ENCODE measurements at places on chromosomes 16 and 17. TPM values are rescaled to one million over a fixed set of nuclear protein-coding genes. Genes with fewer than 3 reads are reported as not detected.

Gene HOXB1
- not detected for total RNA-seq

Gene CCL17
- not detected for total RNA-seq

Gene CCDC154
- not detected for total RNA-seq

Gene KCNH6
- total RNA-seq = not detected

Gene WNT9B
- total RNA-seq = not detected

Gene CACNG3
- not detected for total RNA-seq

Gene KRT12
- not detected for total RNA-seq

Gene TNK1
- total RNA-seq = under 0.01 TPM

Gene SSTR5
- total RNA-seq = 1.4 TPM

Gene GDPD3
- total RNA-seq = 1.8 TPM

Gene DHRS7B
- 28.8 TPM for total RNA-seq

Gene NKD1
- total RNA-seq = 0.32 TPM

Gene FGF11
- 1.8 TPM for total RNA-seq

Gene SLC6A2
- not detected for total RNA-seq

Gene KRT33A
- not detected for total RNA-seq

Gene TNFRSF12A
- 164 TPM for total RNA-seq

Gene CALB2
- total RNA-seq = 5.2 TPM

Gene TRPV2
- 32.7 TPM for total RNA-seq

Gene GNPTG
- 73.7 TPM for total RNA-seq

Gene HSD3B7
- 11.6 TPM for total RNA-seq

Gene KCNH4
- total RNA-seq = not detected

Gene OR1A1
- total RNA-seq = not detected

Gene KRTAP4-3
- total RNA-seq = not detected

Gene PYY
- total RNA-seq = not detected

Gene SRL
- not detected for total RNA-seq

Gene C17orf100
- 1.6 TPM for total RNA-seq

Gene SPATA32
- total RNA-seq = not detected

Gene HOXB7
- total RNA-seq = not detected

Gene KRT33B
- not detected for total RNA-seq

Gene HOXB4
- total RNA-seq = not detected

Gene SLC22A31
- total RNA-seq = 22.8 TPM

Gene ITGAL
- not detected for total RNA-seq

Gene RAP1GAP2
- 0.81 TPM for total RNA-seq

Measured in cardiac atrium fibroblast (primary cell).